ENCODE measurements at places on chromosomes 13 and 19.

- DNase-seq: no peak
Observed at GRCh38 chr19:19192910-19193423, 909 bp downstream of the RFXANK start.

- no peak for DNase-seq
Observed at GRCh38 chr13:53276265-53276664, 247.7 kb downstream of the OLFM4 start.

DNA sequence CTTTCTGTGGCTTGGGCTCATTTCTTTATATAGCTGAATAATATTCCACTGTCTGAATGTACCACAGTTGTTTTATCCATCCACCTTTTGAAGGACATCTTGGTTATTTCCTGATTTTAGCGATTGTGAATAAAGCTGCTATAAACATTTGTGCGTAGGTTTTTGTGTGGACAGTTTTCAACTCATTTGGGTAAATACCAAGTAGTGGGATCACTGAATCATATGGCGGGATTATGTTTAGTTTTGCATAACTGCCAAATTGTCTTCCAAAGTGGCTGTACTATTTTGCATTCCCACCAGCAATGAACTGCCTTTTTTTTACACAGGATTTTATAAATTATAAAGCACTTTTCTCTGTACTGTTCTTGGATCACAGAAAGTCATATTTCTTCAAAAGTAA lies 13.7 kb upstream of the LRCH1 start:
- no peak for DNase-seq

DNA sequence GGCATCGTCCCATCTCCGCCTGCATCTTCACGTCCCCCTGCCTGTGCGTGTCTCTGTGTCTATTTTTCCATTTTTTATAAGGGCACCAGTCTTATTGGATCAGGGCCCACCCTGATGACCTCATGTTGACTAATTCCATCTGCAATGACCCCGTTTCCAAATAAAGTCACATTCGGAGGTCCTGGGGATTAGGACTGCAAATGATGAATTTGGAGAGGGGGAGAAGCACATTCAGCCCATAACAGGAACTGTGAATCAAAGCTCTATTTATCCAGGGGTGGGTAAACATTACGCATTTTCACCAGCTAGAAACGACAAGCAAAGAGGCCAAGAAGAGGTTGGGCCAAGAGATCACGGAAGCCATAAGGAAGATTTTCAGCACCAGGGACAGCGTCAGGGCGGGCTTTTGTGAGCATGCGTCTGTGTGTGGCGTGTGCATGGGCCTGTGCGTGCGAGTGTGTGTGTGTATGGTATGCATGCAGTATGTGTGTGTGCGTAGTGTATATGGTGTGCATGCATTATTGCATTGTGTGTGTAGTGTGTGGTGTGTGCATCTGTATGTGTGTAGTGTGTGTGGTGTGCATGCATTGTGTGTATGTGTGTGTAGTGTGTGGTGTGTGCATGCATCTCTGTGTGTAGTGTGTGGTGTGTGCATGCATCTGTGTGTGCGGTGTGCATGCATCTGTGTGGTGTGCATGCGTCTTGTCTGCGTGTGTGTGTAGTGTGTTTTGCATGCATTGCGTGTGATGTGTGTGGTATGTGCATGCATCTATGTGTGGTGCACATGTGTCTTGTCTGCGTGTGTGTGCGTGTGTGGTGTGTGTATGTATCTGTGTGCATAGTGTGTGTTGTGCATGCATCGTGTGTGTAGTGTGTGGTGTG lies 19.6 kb downstream of the CELF5 start:
- peak; percentile 49 for DNase-seq

DNA sequence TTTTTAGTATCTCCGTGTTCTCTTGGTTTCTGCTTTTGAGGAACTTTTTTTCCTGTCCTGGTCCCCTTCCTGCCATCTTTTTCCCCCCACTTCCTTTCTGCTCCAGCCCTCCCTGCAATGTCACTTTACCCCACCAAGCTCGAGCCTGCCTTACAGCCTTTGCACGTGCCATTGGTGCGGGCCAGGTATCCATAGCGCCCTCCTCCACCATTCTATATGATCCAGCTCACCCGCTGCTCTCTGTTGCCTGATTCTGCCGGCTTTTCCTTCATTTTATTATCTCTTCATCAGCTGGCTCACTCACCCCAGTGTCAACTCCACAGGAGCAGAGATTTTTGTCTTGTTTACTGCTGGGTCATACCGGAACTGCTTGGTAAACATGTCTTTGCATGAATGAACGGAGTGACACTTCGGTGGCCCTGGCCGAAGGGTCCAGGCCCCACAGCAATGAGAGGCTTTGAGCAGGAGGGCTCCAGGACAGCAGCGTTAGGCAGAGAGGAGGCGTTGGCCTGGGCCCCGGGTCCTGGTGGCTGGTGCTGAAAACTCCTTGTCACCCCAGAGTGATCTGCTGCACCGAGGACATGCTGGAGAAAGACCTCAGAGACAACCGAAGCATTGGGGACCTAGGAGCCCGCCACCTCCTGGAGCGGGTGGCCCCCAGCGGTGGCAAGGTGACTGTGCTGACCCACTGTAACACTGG lies 1.2 kb downstream of the MRI1 start:
- DNase-seq: no peak

GRCh38 chr13:39023316-39023715 lies 14.6 kb downstream of the PROSER1 start:
- DNase-seq: no peak

DNA sequence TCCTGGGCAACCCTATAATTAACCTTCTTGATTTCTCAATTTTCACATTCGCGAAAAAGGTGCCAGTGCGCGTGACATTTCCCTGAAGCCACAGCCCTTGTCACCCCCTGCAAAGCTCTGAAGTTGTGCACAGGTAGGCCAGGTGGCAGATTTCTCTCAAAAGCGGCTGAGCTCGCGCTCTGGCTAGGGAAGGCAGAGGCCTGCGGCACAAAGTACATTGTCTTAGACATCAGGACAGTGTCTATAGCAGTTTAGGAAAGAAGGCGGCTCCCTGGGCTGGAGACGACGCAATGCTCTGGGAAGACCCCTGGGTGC lies 42.9 kb upstream of the ZNF14 start:
- no peak for DNase-seq

DNA sequence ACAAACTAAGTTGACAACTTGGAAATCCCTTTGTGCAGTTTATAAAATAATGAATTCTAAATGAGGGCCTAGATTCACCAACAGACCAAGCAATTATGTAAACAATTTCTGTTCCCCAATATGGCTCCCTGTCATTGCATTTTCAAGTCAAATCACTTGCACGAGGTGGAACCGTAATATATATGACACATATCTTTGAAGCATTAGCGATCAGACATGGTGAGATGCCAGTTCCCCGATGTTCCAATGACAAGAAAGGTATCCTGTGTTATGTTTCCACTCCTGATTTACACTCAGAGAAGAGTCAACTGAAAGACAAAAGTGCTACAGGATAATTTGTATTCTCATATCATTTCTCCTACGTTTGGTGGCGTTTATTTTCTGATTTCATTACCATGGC lies 108.5 kb upstream of the TDRD3 start:
- no peak for DNase-seq

GRCh38 chr19:5132206-5132560 lies 163.3 kb downstream of the KDM4B start:
- no peak for DNase-seq
